ENCODE measurements at places on chromosomes 2 and 18.

- DNase-seq, result no peak
These were observed 26.2 kb downstream of the MMADHC start for GRCh38 chr2:149561309-149561926.

DNA sequence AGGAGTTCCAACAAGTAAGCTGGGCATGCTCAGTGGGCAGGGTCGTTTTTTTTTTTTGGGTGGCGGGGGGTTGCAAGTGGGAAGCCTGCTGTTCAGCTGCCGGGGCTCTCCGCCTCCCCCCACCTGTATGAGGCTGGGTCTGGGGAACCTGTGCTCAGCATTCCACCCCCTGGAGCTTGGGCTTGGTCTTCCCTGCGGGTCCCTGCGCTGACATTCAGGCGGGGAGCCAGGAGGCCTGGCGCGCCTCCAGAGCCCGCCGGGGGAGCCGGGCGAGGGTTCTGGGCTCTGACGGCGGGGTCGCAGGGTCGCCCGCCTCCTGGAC is 822 bp upstream of the GPD2 start:
- no peak for DNase-seq

- DNase-seq, result no peak
These were observed 309.6 kb upstream of the SKOR2 start for GRCh38 chr18:47560723-47561715.

GRCh38 chr2:237982039-237982725 is 15.4 kb downstream of the UBE2F start:
- no peak for DNase-seq

GRCh38 chr2:134540990-134541389 is 177.8 kb downstream of the TMEM163 start:
- no peak for DNase-seq

DNA sequence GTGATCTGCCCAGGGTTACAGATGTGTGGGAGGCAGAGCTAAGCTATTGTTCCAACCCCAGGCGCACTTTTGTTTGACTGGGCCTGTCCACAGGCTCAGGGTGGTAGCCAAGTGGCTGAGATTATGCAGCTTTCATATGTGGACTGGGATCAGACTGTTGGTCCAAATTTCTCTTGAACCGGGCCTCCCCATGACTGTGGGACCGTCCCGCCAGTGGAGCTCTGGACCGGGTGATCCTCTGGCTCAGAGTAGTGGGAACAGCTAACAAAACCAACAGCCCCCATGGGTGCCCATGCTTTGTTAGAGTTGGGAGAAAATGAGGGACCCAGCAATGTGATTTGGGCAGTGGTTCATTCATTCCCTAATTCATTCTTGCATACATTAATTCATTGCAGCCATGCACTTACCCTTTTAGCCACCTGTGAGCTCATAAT is 86.8 kb upstream of the HS6ST1 start:
- DNase-seq, result no peak

- no peak for DNase-seq
These were observed 9.6 kb downstream of the KCNJ3 start for GRCh38 chr2:154707994-154708575.

DNA sequence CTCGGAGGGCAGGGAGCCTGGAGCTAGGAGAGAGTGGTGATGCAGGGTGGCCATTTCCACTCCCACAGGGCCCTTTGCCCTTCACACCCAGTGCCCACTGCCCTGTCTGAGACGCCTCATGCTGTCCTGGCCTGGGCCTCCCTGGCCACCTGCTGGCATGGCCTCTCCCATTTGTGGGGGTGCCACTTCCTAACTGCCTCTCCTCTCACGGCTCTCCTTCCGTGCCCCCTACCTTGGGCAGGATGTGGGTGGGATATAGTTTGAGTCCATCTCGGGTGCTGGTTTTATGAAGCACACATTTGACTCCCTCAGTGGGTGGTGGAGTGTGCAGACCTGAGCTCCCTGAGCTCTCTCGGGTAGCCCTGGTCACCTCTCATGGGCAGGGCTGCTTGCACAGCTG is 46.0 kb downstream of the DGKD start:
- DNase-seq, result no peak

DNA sequence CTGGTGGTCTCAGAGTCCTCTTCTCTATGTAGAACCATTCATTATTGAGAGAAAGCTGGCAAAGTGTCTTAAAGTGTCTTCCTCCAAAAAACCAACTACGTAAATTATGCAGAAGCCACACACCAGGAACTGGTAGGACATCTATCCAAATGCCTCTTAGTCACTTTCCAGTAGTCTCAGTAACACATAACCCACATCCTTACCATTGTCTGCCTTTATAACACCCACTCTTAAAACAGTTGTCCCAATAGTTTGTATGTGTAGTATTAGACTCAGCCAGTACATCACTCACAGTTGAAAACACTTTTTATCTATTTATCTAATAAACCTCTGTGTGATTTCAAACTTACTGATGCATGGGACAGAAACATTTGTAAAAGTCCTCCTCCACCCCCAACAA is 143.6 kb upstream of the HNRNPA3 start:
- DNase-seq, result no peak

All from GM06990 (cell line).